Stimulated activated CD8-positive, alpha-beta memory T cell treated with anti-CD3 and anti-CD28 coated beads, Interleukin-4, amount 100 ng/mL, for 4 hours (primary cell): ENCODE measurements at places on chromosomes 4 and X.

DNA sequence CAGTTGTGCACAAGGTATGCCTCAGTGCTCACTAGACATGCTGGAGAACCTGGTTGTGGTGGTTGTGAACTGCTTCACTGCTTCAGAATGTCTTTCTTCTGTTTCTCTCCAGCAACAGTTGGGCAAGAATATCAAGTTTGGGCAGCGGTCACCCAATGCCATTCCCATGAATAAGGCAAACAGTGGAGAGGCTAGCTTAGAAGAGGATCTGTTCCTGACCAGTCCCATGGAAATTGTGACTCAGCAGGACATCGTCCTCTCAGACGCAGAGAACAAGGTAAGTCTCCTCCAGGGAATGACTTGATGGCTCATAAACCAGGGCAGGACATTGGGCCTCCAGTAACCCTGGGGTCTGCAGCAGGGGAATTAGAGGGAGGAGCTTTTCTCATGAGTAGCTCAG, 79.9 kb downstream of the AASDH start:
- no peak for DNase-seq

- no peak for DNase-seq
Measured at GRCh38 chr4:182818926-182819730, 98.1 kb downstream of the DCTD start.

DNA sequence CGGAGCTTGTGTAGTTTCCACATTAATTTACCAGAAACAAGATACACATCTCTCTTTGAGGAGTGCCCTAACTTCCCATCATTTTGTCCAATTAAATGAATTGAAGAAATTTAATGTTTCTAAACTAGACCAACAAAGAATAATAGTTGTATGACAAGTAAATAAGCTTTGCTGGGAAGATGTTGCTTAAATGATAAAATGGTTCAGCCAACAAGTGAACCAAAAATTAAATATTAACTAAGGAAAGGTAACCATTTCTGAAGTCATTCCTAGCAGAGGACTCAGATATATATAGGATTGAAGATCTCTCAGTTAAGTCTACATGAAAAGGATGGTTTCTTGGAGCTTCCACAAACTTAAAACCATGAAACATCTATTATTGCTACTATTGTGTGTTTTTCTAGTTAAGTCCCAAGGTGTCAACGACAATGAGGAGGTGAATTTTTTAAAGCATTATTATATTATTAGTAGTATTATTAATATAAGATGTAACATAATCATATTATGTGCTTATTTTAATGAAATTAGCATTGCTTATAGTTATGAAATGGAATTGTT, at the start of gene FGB:
Gene FGB (plus strand): TSS at position 315 of the 558 bp plus-strand sequence. CDS start 8 bp downstream, at position 323.
- DNase-seq: no peak

- peak; percentile 20 for DNase-seq
Measured at GRCh38 chr4:76950052-76950955, 752 bp downstream of the SEPTIN11 start.

GRCh38 chr4:26208237-26208994, 112.4 kb upstream of the RBPJ start:
- DNase-seq: no peak

GRCh38 chr4:52931243-52931642, 69.1 kb downstream of the RASL11B start:
- DNase-seq: no peak

DNA sequence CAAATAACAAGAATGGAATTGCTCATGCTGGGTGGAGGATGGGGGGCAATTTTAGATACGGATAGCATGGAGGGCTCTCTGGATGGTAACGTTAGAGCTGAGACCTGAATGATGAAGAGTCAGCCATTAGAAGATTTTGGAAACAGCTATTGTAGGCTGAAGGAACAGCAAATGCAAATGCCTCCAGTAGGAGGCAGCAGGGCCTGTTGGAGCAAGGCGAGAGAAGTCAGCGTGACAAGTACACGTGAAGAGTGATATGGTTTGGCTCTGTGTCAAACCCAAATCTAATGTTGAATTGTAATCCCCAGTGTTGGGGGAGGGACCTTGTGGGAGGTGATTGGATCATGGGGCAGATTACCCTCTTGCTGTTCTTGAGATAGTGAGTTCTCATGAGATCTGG, 59.3 kb upstream of the SOD3 start:
- no peak for DNase-seq
